ENCODE measurements at places on chromosomes 1 and 21.

DNA sequence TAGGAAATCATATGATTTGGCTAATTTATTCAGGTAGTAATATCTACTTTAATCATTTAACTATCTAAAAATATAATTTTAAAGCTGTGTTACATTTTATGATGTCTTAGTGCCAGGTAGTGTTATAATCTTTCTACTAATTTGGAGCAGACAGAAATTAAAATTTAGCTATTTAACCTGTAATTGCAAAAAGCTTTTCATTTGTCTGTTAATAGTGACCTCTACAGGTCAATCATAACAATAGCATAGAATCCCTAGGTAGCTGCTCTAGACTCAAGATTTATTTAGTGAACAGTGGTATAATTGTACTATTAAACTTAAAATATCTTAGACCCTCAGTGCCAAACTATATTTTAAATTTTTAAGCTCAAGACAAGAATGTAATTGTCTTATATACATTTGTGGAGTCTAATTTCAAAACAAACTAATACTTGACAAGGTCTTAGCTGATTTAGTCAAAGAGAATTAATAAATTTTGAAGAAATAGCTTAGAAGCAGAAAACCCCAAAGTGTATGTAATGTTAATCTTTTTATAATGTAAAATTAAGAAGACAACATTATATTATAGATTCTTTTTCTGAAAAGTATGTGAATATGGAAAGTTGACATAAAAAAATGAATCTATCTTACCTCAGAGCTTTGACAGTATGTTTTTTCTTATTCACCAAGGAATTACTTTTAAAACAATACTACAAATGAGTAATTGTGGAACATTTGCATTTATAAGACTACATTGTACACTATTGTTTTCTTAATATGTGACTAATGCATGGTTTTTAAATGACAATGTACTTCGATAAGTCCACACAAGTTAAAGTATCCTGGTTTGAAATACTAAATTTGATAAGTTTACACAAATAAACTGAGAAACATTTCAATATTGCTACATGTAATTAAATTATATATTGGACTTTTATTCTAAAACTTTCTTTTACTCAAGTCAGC, 64.1 kb upstream of the RNPC3 start:
- H3K27ac ChIP-seq, result no peak overlapping the region
- no peaks in the 10 kb centered on the region for H3K4me1 ChIP-seq
- no peak overlapping the region for H3K4me3 ChIP-seq
- H3K27me3 ChIP-seq, result no peaks in the 10 kb centered on the region
- no peaks in the 10 kb centered on the region for H3K36me3 ChIP-seq

DNA sequence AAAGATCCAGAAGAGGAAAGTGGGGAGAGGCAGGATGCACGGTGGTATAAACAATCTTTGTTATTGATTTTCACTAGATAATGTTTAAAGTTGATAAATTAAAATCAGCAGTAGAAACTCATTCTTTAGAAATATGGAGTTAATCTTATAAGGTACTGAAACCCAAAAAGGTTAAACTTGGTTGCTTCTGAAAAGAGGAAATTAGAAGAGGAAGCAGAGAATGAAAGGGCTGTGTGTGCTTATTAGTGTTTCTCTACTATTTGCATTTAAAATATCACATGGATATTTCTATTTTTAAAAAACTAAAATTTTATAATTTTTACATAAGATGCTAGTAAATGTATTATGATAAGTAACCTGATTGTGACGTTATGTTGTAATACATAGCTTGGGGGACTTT, 24.4 kb downstream of the C1orf141 start:
- H3K4me1 ChIP-seq, result no peaks in the 10 kb centered on the region
- DNase-seq, result no peak
- H3K27me3 ChIP-seq, result no peaks in the 10 kb centered on the region
- no peak overlapping the region for H3K27ac ChIP-seq
- no peaks in the 10 kb centered on the region for H3K36me3 ChIP-seq

- no peaks in the 10 kb centered on the region for H3K36me3 ChIP-seq
- H3K27me3 ChIP-seq, result peaks cover 2% of the 10 kb centered on the region
- H3K4me1 ChIP-seq, result no peaks in the 10 kb centered on the region
- DNase-seq, result no peak
- H3K27ac ChIP-seq, result no peak overlapping the region
Measured at GRCh38 chr1:210330279-210330866, 1.7 kb downstream of the HHAT start.

GRCh38 chr1:223845037-223845809, 524 bp downstream of the TP53BP2 start:
- H3K27me3 ChIP-seq, result no peaks in the 10 kb centered on the region
- H3K4me1 ChIP-seq, result peaks cover 48% of the 10 kb centered on the region
- peak overlapping the region; percentile 100 for H3K27ac ChIP-seq
- no peaks in the 10 kb centered on the region for H3K36me3 ChIP-seq
- peak overlapping the region; percentile 91 for H3K4me3 ChIP-seq
- peak; percentile 81 for DNase-seq

GRCh38 chr1:12135612-12136011, 31.2 kb upstream of the TNFRSF1B start:
- no peak overlapping the region for H3K27ac ChIP-seq
- no peaks in the 10 kb centered on the region for H3K27me3 ChIP-seq
- H3K4me1 ChIP-seq, result no peaks in the 10 kb centered on the region
- DNase-seq, result peak; percentile 71

DNA sequence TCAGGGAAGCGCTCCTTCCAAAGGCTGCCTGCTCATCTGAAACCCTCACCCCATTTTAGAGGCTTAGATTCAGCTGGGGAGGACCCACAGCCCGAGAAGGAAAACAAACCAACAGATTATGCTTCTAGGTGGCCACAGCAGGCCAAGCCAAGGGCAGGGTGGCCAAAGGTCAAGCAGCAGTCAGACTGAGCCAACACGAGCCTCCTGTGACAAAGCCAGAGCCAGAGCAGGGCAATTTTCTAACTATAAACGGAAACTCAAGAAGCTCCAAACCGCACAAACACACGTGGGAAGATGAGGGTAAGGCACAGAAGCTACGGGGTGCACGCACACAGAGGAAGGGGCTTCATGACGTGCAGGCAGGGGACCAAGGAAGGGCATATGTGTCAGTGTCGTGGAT, 64.1 kb downstream of the PLEKHA6 start:
- H3K27me3 ChIP-seq, result no peaks in the 10 kb centered on the region
- no peak overlapping the region for H3K27ac ChIP-seq
- H3K4me3 ChIP-seq, result no peak overlapping the region
- peaks cover 9% of the 10 kb centered on the region for H3K4me1 ChIP-seq
- no peak for DNase-seq

DNA sequence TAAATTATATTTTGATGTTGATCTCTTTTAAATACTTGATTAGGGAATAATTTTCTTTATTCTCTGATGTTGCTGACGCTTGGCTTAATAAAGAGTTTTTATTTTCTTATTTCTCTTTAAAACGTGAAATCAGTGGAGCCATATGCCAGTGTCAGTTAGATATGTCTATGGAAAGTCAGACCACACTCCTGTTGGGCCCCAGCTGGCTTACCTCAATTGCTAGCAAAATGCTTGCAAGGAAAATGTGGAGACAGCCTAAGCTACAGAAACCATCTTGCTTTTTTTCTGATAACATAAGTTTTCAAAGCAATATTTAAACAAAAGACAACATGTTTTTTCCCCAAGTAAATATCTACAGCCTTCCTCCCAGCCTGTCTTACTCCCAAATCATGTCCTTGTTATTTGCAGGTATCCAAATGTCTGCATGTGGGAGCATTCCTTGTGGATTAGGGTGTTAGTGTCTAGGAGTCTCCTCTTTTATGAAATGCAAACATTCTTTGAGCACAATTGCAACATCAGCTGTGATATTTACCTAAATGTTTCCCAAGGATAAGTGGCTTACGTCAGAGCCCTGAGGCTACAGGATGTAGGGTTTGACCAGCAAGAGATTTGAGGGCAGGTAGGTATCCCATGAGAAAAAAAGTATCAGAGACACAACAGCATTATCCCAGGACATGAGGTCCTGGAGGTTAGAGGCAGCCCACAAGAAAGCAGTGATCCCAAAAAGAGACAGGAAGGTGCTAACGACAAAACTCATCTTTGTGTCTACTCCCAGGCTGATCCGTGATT, 117.2 kb upstream of the KCNJ15 start:
- no peaks in the 10 kb centered on the region for H3K36me3 ChIP-seq
- H3K27ac ChIP-seq, result no peak overlapping the region
- H3K4me1 ChIP-seq, result peaks cover 2% of the 10 kb centered on the region
- no peak for DNase-seq
- no peaks in the 10 kb centered on the region for H3K27me3 ChIP-seq

- H3K4me1 ChIP-seq, result no peaks in the 10 kb centered on the region
- H3K27ac ChIP-seq, result no peak overlapping the region
Measured at GRCh38 chr1:220430059-220430458, 97.9 kb upstream of the MARK1 start.

DNA sequence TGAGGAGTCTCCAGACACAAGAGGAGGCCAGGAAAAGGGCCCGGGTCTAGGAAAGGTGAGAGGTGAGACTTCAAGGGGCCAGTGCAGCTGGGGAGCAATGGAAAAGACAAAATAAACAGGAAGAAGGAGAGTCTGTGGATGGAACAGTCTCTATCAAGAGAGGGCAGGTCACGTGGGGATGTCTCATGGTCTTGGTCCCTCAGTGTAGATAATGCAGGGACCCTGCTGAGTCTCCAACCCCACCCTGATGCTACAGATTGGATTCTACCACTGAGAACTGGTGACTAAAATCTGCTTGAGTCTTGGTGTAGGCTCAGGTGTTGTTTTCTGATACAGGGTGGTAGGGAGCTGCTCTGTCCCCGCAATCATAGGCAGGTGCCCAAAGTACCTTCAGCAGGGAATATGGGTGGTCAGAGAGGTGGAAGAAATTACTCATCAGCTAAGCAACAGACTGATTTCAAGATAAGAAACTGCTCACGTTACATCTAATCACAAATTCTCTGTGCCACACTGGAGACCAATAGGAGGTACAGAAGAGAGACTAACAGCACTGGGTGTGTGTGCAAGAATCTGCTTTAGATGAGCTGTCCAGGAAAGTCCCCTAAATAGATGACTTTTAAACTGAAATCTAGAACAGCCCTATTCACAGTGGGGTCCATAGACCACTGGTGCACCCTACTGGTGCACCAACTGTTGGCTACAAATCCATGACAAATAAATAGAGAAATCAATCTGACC, 101.5 kb upstream of the TLR5 start:
- no peaks in the 10 kb centered on the region for H3K36me3 ChIP-seq
- no peak for DNase-seq
- H3K4me1 ChIP-seq, result no peaks in the 10 kb centered on the region
- H3K4me3 ChIP-seq, result no peak overlapping the region
- no peak overlapping the region for H3K27ac ChIP-seq
- H3K27me3 ChIP-seq, result no peaks in the 10 kb centered on the region
